A549 treated with Mapracorat at 1 μM for 4 hours (cell line): ENCODE measurements at places on chromosomes 1 and 21. TPM values are rescaled to one million over a fixed set of nuclear protein-coding genes. Genes with fewer than 3 reads are reported as not detected.

SPRR5 gene
- not detected in 5 replicates for total RNA-seq

RIPPLY3 gene
- 0.30 to 0.78 TPM (median 0.47 TPM) in 5 replicates for total RNA-seq

PTGFR gene
- total RNA-seq: not detected in 5 replicates

HSD3B2 gene
- total RNA-seq: not detected in 5 replicates

APCS gene
- total RNA-seq: not detected in 5 replicates

RNF223 gene
- 0.23 to 0.34 TPM (median 0.27 TPM) in 5 replicates for total RNA-seq

EDEM3 gene
- 5.7 to 9.7 TPM (median 7.6 TPM) in 5 replicates for total RNA-seq

ADCY10 gene
- total RNA-seq: 0.04 to 0.21 TPM (median 0.04 TPM) in 3 of 5 replicates, not detected in the others

NUDT17 gene
- 6.0 to 7.2 TPM (median 7.1 TPM) in 5 replicates for total RNA-seq

SLC44A5 gene
- total RNA-seq: 0.04 to 0.06 TPM (median 0.06 TPM) in 4 of 5 replicates, not detected in the other

JUN gene
- 24.6 to 33.5 TPM (median 30.5 TPM) in 5 replicates for total RNA-seq

LAMTOR5 gene
- total RNA-seq: 179 to 197 TPM (median 184 TPM) in 5 replicates

RGS8 gene
- not detected in 5 replicates for total RNA-seq

PIGR gene
- total RNA-seq: not detected in 5 replicates

LCE1D gene
- total RNA-seq: not detected in 5 replicates

SPATA21 gene
- total RNA-seq: 0.07 to 0.22 TPM in 2 of 5 replicates, not detected in the others
